ENCODE measurements at places on chromosomes 16 and 17.

- DNase-seq = no peak
These were observed 18.2 kb upstream of the METTL2A start for GRCh38 chr17:62405451-62405850.

DNA sequence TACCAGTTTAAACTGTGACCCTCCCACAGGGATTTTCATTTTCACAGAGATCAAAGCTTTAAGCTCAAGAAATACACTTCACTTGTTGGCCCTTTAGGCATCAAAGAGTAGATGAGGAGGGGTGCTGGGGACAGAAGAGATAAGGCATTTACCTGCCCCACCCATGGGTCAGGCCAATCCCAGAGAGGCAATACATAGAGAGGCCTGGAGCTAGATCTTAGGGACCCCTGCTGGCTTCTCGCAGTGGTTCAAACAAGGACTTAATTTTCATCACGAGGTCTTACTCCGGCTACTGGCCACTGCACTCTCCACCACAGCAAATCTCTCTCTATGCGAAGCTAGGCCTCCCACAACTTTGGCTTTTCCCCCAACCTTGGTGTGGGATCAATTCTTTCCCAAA lies 46.6 kb downstream of the NOG start:
- DNase-seq = no peak

GRCh38 chr16:85882181-85882810 lies 16.7 kb upstream of the IRF8 start:
- DNase-seq = no peak

- DNase-seq = no peak
These were observed 2.4 kb downstream of the TMEM95 start for GRCh38 chr17:7357381-7357780.

DNA sequence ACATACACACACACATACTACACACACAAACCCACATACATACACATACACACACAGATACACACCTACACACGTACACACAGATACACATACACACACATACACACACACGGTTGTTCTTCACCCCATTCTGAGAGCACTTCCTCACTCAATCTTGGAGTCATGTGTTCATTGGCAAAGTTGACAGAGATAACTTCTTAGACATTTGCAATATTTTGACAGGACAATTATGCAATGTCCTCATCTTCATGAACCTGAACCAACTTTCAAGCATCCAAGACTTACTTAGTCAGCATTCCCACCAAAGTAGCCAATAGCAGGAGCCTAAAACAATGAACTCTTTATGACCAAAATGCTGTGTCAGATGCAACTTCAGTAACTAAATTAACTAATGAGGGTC lies 77.1 kb upstream of the DNAH17 start:
- DNase-seq = no peak

DNA sequence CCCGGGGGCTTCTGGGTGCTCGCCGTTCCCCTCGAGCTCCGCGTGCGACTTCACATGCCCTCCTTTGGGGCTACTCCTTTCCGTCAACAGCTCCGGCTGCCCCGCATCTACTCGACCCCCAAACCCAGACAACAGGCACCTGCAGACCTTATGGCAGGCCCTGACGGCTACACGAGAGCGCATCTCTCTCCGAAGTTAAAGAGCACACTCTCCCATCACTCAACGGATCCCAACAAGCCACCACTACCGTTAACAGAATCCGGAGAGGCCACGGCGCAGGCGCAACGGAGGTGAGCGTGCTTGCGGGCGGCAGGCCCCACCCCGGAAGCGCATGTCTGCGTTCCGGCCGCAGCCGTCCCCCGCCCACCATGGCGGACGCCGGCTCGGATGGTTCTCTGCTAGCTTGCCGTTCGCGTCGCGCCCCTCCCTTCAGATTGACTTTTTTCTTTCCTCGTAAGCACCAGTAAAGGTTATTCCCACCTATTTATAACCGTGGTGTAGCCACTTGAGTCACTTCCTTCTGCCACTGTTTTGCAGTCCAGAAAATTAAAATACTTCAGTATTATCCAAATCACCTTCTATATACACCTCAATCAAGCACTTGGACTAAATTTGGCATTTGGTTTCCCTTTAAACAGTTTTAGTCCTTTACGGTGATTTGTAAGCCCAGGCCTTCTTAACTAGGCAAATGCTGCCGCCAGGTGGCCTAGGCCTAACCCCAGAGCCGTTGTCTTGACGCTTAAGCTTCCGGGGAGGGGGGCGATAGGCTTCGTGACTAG lies at the start of gene POLG2:
POLG2 (minus strand) TSS at position 269 of the 779 bp plus-strand sequence; CDS start at position 183, 86 bp downstream.
- DNase-seq = peak; percentile 62

GRCh38 chr17:2615882-2616281 lies 22.4 kb downstream of the PAFAH1B1 start:
- DNase-seq = no peak

DNA sequence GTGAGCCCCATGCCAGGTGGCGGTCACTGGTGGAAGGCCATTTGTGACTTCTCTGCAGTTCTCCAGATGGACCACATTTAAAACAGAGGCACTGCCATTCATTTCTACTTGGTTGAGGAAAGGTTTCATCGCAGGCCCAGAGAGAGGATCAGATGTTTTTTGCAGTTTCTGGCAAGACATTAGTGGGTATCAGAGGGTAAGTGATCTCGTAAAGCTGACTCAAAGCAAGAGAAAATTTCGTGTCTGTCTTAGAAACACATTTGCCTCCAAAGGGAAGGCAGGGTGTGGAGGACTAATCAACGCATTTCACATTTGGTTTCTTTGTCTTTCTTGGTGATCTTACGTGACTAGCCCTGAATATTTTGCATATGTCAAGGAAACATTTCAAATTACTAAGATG lies 81.8 kb downstream of the PRKCB start:
- DNase-seq = no peak

- no peak for DNase-seq
These were observed 2.3 kb upstream of the G6PC1 start for GRCh38 chr17:42898147-42898811.

DNA sequence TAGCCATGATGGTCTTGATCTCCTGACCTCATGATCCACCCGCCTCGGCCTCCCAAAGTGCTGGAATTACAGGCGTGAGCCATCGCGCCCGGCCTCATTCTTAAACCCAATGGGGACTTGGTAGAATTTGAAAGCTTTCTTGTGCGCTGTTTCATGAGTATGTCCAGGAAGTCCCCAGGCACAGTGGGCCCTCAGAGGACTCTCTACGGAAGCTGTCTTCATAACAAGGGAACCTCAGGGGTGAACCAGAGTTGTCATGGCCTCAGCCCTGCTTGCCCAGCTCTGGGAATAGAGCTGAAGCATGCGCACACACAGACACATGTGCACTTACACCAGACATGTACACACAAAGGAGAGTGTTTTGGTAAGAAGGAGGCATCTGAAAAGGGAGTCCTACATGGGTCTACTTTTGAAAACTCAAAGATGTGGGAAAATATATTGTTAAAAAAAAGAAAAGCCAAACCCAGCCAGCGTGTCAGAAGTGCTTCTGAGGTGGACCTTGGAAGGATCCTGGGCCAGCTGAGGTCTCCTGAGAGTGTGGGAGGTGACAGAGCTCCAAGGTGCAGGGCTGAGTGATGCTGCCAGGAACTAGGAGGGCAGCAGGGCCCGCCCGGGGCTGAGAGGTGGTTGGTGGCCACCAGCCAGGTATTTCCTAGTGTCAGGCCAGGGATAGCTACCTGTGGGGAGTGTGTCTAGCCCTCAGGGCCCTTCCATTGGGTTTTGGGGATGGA lies 54.6 kb downstream of the EPN2 start:
- DNase-seq = no peak

- no peak for DNase-seq
These were observed 48.2 kb upstream of the CDC42EP4 start for GRCh38 chr17:73359987-73360410.

- DNase-seq = no peak
These were observed at the start of gene SCIMP for GRCh38 chr17:5234645-5235576. TSS of gene SCIMP (minus strand) at chr17:5234860. CDS start at chr17:5234755, 105 bp downstream.

DNA sequence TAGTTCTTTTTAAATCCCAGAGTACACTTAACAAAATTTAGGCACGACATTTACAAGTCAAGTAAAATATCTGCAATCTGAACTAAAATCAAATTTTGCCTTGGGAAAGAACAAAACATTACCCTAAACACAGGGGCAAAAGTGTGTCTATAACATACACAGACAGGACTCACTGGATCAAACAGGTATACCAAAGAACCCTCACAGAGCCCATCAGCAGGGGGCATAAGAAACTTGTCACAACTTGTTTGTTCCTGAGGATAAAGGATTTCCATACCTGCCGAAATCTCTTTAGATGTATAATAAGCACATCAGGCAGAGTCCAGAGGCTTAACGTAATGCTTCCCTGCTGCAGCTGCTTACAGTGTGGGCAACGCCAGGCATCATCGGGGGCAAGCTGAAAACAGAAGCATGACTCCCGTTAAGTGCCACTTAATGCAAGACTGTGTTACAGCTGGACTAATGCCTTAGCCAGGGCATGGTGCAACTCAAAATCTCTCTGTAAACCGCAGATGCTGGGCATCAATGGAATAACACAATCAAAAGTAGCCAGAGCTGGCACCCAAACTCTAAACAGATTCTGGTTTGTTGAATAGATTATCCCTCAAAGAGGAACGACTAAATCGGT lies 67.0 kb downstream of the USP31 start:
- DNase-seq = no peak

DNA sequence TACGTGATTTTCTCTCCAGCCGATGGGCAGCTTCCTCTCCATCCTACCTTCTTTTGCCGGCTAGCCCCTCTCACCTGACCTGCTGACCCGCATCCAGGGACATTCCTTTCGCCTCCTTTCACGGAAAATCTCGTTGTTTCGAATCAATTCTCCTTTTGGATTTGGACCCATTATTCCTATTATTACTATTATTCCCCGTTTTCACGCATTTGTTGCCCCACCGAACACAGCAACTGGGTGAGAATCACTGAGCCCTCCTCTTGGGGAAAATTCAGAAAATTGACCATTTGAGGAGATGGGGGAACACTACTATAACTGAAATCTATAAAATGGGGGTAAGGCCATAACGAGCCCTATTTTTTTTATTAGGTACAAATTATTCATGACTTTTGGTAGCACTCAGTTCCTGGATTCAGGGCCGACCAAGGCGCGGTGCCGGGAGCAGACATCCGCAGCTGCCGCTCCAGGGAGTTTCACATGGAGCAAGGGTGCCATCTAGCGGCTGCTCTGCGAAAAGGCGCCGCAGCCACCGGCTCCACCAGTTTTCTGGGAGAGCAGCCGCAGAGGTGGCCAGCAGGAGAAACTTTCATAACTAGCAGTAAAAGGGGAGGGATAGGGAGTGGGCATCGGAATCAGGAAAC lies 3.3 kb upstream of the HOXB8 start:
- DNase-seq = peak; percentile 18

GRCh38 chr17:8053600-8053999 lies 14.7 kb downstream of the ALOX15B start:
- no peak for DNase-seq

DNA sequence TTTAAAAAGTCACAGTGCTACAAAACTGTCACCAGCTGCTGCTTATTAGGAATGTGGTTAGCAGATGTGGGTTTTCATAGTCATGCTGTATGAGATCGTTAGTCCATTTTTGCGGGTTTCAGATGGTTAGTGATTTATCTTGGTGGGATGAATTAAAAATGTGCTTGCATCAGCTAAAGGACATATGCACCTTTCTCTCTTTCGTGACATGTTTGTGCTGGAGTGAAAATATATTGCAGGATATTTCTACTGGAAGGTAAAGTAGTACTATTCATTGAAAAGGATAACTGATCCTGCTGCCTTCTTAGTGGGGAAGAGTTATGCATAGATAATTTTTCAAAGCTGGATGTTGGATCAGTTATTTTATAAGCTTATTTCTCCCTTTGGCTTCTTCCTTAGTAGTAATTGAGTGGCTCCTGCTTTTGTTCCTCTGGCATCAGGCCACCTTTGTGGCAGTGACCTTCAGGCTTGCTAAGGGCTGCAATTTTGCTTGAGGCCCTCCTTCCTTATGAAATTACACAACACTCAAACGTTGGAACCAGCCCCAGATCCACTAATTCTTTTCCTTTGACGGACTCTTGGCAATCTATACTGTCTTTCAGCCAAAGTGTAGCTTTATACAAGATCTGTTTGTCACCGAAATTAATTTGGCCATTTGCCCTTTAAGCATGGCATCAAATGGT lies 7.5 kb upstream of the SNTB2 start:
- DNase-seq = peak; percentile 81

DNA sequence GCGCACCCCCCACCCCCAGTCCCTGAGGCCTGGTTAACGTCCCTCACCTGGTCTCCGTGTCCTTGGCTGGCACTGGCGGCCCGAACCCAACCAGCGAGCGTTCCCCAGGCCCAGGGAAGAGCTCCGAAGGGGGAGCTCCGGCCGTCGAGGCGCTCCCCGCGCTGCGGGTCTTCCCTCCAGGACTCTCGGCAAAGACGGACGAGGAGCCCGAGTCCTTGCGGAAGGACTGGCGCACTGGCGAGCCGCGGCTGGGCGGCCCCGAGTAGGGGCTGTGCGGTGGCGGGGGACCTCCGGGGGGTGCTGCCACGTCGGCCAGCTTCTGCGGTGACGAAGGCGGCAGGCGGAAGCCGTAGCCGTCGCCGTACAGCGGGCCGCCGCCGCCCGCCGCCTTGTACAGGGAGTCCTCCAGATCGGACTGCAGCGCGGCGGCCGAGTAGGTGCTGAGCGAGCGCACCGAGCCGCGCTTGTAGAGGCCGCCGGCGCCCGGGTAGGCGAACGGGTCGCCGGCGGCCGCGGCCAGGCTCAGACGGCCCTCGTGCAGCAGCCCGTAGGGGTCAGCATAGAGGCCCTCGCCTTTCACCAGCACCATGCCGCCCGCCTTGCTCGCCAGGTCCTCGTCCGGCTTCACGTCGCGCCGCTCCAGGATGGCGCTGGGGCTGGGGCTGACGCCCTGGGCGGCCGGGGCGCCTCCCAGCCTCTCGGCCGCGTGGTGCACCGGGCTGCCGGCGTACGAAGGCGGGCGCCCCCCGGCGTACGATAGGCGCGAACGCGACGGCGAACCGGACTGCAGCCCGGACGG lies 44.1 kb downstream of the SRCIN1 start:
- DNase-seq = no peak

GRCh38 chr16:80733407-80733806 lies 71.0 kb downstream of the CDYL2 start:
- DNase-seq = no peak
